ENCODE measurements at places on chromosomes 2 and 18.

GRCh38 chr2:2286592-2286991, 44.5 kb downstream of the MYT1L start:
- DNase-seq = no peak

DNA sequence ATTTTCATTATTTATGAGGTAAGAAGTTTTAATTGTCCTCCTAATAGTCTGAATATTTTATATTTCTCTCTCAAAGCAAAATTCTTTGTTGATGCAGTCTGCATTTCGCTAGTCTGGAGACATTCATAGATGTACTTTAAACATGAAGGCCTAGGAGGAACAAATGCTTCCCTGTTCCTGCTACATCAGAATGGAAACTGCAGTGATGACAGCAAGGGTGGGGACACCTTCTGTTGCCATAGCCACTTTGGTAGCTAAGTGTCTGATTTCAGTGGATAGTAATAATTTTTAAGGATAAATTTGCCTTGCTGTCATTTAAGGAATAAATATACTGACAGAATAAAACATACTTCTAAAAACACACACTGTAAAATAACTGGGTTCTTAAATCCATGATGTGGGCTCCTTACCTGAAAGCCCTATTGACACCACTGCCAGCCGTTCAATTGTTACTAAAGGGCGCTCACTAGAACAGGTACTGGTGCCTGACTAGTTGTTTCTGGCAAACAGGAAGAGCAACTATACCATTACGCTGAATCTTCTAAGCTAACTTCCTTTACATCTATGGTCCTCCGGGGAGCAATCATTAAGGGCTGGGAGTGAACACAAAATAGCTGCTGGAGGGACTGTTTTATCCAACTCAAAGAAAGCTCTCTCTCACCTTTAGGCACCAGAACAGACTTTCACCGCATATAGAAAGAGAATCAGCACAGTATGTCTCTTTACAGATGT, 88.2 kb downstream of the TMEM131 start:
- no peak for DNase-seq

DNA sequence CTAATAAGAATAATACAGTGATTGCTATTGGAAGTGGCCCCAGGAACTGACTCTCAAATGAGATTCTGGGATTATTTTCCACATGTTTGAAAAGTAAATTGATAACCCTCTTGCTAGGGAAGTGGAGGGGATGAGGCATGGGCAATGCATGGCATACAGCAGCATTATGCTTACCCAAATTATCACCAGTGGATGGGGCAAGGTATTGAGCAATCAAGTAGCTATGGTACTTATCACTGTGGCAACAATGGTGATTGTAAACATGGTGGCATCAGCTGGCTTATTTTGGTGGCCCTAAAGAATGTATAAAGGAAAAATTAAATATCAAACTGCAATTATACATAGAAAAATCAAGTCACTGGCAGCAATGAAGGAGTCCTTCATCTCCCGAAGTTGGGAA, 155.1 kb downstream of the FIGN start:
- no peak for DNase-seq

DNA sequence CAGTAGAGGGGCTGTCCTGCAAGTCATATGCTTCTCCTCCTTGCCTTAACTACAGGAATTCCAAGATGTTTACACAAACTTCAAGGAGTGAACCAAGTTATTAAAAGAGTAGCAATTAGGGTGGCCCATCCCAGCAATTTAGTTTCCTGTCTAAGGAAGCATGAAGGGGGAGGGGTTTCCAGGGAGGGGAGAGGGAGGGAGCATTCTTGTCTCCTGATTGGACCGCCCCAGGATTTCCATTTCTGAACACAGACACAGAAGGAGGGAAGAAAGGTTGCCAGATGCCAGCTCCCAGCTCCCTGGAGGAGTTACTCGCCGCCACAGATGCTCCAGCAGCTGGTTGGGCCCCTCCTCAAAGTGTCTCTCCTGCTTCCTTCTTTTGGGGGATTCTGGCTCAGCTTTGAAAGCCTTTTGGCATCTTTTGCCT, 107.6 kb downstream of the TRIB2 start:
- DNase-seq = no peak

GRCh38 chr18:24538414-24539264, 78.2 kb downstream of the HRH4 start:
- no peak for DNase-seq

- no peak for DNase-seq
Observed at GRCh38 chr2:39537150-39537549, 100.1 kb upstream of the MAP4K3 start.
